ENCODE measurements at places on chromosomes 11 and 22.

DNA sequence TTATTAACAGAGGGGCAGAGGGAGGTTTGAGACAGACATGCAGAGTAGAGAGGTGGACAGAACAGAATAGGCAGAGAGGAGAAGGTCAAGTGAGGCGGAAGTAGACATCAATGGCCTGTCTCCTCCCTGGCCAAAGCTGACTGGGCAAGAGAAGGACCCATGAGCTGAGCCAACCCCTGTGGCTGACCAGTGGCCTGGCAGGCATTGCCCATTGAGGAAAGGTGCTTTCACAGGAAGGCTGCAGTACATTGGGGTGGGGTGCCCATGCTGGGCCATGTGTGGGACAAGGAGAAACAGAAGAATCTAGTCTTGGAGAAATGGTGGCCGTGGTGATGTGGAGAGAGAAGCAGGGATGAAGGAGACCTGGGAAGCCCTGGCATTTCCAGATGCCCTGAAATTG lies 76.0 kb downstream of the MYEOV start:
- no peak for DNase-seq

DNA sequence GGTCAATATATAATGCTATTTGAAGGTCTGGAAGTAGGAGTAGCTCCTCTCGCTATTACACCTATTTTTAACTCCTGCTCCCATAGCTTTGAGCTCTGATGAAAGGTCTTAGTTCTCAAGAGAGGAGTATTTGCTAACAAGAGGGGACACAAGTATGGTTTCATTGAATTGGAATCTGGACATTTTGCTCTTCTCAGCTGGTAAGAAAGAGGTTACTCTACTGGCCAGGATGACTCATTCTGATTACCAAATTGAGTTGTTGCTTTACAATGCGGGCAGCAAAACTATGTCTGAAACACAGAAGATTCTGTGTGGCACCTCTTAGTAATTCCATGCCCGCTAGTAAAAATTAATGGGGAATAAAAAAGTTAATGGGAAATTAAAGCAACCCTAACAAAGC lies 63.6 kb upstream of the EP300 start:
- DNase-seq = peak; percentile 78

- DNase-seq = no peak
Measured at GRCh38 chr22:32758866-32759385, 42.6 kb upstream of the TIMP3 start.

DNA sequence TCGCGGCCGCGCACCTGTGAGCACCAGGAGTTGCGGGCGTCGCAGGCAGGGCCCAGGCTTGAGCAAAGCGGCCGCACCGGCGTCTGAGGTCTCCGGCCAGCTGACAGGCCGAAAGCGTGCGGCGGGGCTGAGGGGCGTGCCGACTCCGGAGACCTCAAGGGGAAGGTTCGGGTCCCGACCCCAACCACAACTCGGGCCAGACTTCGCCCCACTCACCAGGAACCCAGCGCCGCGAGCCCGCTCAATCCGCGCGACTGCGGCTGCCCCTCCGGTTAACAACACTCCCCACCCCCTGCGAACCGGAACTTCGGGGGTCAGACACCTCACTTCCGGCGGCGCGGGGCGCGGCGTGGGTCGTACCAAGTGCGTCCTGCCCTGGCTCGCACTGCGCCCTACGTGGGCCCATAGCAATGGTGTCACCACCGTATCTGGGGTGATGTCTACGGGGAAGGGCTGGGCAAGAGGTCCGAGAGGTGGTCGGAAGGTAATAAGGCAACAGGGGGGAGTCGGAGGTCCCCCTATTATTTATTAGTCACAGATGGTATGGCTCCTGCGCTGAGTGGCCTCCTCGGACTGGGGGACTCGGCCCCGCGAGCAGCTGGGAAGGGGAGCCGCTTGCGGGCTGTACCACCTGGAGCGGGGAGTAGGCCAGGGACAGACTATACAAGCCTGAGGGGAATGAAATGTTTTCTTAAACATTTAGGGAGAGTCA lies at the start of gene SYVN1:
SYVN1 (minus strand) TSS at position 280 of the 712 bp plus-strand sequence. CDS start 918 bp downstream, outside the sequence.
- DNase-seq = peak; percentile 95

GRCh38 chr22:47574556-47574955 lies 812.1 kb downstream of the TBC1D22A start:
- DNase-seq = no peak

DNA sequence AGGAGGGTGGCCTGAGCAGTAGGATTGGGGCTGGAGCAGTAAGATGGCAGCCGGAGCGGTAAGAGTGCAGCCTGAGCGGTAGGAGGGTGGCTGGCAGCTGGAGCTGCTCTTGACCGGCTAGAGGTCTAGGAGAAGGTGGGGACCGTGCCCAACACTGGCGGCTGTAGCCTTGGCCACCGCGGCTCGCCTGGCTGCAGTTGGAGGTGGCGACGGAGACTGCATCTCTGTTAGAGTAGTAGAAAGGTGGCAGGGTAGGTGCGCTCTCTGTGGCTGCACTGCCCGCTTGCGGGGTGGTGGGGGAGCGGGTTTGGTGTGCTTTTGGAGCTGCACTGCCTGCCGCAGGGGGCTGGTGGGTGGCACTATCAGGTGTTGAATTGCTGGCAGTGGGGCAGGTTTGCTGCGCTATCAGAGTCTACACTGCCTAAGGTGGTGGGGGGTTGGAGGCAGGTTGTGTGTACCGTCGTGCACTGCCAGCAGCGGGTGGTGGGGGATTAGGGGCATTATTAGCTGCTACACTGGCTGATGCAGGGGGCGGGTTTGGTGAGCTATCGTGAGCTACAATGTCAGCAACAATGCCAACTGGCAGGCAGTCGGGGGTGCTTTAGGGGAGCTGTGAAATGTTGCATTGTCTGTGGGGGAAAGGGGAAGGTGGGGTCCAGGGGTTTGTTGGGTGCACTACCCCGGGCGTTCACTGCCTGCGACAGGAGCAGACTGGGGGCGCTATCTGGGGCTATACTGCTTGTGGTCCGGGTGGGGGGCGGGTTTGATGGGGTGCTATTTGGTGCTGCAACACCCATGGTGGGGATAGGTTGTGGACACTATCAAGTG lies 4461.3 kb upstream of the OR11H1 start:
- no peak for DNase-seq

DNA sequence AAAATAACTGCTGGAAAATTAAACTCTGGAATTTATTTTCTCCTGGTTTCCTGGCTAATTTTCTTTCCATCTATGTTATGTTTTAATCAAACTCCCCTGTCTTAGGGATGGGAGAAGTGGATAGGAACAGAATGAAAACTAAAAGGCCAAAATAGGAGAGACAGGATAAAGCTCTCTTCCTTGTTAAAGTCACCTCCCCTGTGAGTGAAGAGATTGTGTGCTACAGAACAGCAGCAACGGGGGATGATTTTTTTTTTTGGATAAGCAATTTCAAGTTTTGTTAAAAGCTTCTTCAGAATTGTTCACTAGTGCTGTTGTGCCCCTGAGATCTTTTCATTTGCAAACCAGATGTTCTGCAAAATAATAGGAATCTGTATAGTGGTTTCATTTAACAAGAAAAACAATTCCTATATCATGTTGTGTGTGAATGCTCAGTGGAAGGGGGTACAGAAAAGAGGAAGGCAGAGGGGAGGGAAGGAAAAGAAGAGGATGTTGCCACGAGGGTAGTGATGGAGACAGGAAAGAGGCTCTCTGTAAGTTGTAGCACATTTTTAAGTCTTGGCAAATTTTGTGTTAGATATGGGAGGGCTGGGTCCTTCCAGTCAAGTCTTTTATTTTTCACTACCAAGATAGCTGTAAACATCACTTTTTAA lies 301.2 kb downstream of the CADM1 start:
- no peak for DNase-seq

DNA sequence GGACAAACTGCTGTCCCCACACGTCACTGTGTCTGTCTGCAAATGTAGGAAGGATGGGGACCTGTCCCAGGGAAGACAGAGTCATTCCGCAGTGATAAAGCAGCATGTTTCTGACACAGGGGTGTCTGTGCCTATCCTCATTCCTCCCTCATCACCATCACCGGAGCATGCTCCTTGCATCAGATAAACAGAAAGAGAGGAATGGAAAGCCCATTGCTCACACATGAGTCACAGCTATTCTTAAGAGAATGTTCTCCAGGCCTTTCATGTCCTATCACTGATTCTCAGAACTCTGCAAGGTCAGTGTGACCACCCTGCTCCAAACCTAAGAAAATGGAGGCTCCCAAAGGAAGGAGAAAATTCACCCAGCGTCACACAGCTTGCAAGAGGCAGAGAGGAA lies 38.9 kb downstream of the ZNF195 start:
- no peak for DNase-seq

- DNase-seq = no peak
Measured at GRCh38 chr22:47322854-47323253, 560.4 kb downstream of the TBC1D22A start.

DNA sequence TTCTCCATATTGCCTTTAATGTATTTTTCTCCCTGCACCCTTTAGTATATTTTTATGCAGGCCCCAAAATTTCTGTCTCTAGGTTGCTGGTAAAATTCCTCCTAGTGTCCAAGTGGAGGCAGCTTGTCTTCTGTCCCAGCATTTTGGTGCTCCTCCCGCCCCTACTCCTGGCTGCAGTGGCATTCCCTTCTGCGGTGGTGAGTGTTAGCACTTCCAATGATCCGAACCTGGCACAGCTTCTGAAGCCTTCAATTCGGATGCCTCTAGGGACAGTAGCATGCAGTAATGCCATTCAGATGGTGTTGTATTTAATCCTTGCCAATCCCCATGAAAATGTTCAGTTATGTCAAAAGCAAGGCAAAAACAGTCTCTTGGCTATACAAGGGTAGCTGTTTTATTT lies 5.9 kb downstream of the YWHAH start:
- DNase-seq = no peak

DNA sequence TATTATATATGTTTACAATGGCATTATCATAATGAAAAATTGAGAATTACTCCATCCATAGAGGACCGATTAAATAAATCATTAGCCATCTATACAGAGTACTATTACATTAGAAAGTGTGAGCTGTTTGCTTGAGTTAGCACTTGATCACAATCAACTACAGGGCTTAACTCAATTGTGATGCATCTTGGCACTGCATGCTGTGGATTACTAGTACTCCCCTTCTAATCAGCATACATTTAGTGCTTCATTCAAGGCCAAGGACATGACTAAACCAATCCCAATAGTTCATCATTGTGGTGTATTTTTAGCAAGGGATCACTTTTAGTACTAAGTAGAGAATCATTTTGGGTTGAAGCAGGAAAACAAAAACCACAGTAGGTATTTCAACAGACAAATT lies 23.5 kb upstream of the ARHGAP42 start:
- DNase-seq = no peak

DNA sequence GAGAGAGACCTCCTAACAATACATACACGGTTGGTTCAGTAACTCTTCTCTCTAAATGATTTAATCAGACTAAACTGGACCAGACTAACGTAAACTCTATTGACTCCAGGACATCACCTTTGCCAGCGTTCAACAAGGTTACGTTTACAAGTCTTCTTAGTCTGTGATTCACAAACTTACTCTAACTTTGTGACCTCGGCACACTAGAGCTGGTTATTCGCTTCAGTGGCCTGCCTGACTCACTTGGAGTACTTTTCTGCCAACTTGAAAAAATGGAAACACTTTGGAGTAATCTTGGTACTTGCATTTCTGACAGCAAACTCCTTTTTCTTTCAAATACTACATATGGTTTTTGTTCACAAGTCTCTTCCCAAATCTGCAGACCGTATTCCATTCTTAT lies 26.2 kb downstream of the MTMR2 start:
- DNase-seq = no peak

GRCh38 chr11:20559523-20560300 lies 39.7 kb upstream of the SLC6A5 start:
- DNase-seq = no peak

DNA sequence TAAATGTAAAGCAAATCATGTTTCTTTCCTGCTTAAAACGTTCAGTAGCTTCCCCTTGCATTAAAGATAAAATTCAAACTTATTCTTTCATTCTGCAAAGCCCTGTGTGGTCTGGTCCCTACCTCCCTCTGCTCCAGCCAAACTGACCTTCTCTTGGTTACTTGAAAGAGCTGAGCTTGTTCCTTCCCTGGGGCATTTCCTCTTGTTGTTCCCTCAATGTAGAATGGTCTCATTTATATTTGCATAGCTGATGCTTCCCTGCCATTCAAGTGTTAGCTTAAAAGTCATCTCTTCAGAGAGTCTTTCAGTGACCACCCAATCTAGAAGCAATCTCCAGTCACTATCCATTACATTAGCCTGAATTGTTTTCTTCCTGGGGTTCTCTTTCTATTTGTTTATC lies 1618.5 kb upstream of the TENM4 start:
- DNase-seq = no peak

- DNase-seq = no peak
Measured at GRCh38 chr11:65357856-65358356, 3.4 kb downstream of the TIGD3 start.

GRCh38 chr11:46307785-46308341 lies 30.4 kb downstream of the CREB3L1 start:
- DNase-seq = no peak

- no peak for DNase-seq
Measured at GRCh38 chr22:26453216-26453615, 24.2 kb downstream of the ASPHD2 start.

DNA sequence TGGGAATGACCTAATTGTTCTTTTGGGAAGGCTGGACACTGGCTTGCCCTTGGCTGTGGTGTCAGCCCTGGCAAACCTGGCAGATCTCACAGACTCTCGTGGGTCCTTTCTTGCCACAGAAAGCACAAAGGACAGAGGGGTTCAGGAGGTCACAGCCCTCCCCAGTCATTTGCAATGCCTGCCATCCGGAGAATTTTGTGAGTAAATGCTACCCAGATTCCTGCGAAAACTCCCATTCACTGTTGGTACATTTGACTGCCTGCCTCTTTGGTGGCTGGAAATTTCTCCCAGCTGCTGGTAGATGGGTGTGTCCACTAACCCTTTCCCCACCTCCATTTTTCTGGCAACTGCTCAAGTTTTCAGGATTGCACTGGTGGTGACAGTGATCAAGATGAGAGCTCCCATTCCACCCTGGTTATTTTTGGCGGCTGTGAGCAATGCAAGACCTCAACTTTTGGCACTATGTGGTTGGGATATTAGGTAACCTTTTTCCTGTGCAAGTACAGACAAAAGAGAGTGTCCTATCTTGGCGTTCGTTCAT lies 155.7 kb downstream of the NAV2 start:
- no peak for DNase-seq

DNA sequence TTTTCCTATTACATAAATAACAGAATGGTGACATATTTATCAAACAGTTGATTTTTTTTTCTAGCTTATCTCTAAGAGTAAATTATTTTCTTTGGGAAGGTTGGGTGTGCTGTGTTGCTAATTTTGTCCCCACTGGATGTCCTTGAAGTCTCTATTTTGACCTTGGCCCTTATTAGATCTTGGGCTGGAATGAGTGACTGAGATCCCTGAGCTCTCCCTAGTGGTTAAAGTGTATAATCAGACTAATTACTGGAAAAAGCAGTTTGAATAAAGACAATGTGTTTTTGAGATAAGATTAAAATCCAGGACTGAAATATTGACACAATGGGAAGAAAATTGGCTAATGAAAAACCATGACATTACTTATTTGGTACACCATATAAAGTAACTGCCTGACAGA lies 56.1 kb downstream of the AASDHPPT start:
- DNase-seq = no peak

- no peak for DNase-seq
Measured at GRCh38 chr11:116580799-116581198, 192.0 kb downstream of the BUD13 start.

GRCh38 chr11:111635706-111636045 lies 33.4 kb downstream of the SIK2 start:
- no peak for DNase-seq

Measured in suppressor macrophage treated with lipopolysaccharide for 4 hours (primary cell).